ENCODE measurements at places on chromosomes 4 and X. TPM values are rescaled to one million over a fixed set of nuclear protein-coding genes. Genes with fewer than 3 reads are reported as not detected.

DNA sequence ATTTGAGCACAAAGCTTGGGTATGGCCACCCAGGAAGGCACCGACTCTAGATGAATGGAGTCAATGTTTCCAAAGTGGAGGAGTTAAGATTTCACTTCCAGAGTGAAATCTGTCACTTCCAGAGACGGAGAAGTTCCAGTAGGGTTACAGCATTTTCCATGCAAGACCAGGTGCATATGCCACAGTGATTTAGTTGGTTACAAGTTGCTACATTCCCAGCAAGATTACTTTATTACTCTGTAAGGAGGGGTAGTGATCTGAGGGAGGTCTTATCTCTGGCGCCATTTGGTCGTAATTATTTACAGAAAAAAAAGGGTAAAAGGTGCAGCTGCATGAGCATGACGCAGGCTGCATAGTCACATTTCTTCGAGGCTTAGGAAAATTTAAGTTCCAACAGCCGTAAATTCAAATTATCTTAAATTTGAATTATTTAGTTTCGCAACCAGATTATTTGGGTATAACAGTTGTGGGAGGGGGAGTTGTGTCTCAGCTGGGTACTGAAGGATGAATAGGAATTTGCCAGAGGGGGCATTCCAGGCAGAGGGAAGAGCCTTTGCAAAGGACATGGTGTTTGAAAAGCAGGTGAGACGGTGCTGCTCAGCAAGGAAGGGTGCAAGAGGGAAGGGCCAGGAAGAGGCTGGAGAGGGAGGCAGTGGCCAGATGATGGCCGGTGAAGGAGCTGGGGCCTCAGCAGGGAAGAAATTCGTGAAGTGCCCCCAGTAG lies 17.4 kb upstream of the AFAP1 start:
- no peak for DNase-seq

- no peak for DNase-seq
These were observed 79.2 kb upstream of the HS3ST1 start for GRCh38 chr4:11507920-11508319.

RIPPLY1 gene
- total RNA-seq, result not detected

ACE2 gene
- not detected for total RNA-seq

- no peak for DNase-seq
These were observed 514.1 kb downstream of the IL15 start for GRCh38 chr4:142150483-142150882.
